ENCODE measurements at places on chromosomes 7 and 10.

DNA sequence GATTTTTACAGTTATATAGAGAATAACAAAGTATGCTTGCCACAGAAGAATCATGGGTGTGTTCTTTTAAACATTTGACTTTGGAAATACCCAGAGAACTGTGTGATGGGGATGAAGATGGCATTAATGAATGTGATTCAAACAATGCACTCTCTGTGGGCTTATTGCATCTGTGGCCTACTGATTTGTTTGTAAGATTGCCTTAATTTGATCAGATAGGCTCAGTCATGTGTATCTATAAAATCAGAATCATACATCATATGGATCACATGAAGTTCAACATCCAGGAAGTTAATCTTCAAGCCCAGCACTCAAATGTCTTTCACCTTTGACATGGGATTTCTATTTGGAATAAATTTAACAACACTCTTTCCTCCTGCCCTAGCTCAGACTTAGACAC is 410.9 kb downstream of the SUGCT start:
- DNase-seq = no peak

GRCh38 chr7:84013616-84014240 is 180.9 kb downstream of the SEMA3A start:
- no peak for DNase-seq

GRCh38 chr10:33214174-33214573 is 120.3 kb downstream of the NRP1 start:
- no peak for DNase-seq

DNA sequence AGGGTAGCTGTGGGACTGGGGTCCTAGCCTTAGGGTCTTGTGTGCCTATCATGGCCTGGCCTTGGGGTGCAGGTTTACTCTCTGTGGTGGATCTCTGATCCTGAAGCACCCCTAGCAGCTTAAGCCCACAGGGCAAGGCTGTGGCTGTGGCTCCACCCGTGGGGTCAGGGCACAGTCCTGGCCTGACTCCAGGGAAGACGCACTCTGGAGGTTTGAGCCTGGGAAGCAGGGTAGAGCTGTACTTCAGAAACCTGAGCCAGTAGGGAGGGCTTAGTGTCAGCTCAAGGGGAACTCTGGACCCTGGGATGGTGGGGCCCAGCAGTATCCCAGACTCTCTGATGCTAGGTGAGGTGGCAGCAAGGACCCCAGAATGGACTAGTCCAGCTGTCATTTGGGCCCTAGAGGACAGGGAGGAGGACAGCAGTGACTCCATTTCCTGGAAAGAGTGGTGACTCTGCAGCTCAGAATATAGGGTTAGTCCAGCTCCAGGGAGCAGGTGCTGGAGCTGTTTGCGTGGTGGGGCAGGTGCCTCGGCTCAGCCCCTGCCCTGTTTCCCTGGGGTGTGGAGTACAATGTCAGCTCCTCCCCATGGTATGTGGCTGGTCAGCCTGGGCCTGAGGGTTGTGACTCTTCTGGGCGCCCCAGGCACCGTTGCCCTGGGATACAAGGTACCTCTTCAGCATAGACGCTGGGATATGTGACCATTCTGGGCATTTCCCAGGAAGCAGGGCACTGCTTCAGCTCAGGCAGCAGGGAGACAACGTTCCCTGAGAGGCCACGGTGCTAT is 15.8 kb downstream of the GTPBP4 start:
- DNase-seq = no peak

DNA sequence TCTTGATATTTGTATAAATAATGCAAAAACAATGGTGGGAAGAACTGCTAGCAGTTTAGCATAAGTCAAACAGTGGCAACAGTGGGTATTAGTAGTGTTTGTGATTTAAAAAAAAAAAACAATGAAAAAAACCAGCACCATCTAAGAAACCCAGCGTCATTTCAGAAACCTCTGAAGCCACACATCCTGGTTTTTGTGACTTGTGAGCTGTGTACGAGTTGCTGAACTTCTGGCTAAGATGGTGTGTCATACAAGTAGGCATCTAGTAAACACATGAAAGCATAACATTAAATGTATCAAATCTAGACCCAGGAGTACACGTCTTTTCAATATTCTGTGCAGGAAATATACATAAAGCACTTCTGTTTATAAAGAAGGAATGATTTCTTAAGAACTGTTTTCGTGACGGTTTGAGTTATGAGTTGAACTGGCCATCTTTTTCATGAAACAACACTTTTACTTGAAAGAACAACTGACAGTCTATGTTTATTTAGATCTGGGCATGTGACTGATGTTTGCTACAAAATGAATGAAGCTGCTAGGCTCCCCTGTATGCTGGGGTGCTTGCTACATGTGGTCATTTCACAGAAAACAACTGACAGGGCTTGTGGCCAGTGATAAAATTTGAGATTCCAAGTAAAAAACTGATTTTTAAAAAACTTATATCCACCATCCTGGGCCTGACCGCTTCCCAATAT is 143.5 kb downstream of the PIP4K2A start:
- DNase-seq = no peak

DNA sequence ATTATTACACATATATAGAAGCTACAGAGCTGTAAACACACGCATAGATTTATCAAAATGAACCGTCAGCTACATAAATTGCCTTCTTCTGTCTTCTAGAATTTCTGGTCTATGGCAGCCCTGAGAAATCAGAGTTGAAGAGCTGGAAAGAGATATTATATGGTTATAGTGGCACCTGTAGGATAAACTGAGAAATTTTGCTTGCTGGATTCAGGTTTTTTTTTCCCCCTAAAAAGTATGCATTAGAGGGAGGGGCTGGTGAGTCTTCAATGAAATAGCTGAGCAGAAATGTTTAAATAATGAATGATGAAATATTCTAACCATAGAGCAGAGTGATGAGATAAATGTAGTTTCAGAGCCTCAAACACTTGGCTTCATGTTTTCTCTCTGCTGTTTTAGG is 78.0 kb upstream of the DYNC1I1 start:
- DNase-seq = no peak

- DNase-seq = no peak
These were observed 168.8 kb upstream of the TBX20 start for GRCh38 chr7:35422715-35423114.

GRCh38 chr10:16016688-16017087 is 156.4 kb upstream of the MINDY3 start:
- DNase-seq = no peak

DNA sequence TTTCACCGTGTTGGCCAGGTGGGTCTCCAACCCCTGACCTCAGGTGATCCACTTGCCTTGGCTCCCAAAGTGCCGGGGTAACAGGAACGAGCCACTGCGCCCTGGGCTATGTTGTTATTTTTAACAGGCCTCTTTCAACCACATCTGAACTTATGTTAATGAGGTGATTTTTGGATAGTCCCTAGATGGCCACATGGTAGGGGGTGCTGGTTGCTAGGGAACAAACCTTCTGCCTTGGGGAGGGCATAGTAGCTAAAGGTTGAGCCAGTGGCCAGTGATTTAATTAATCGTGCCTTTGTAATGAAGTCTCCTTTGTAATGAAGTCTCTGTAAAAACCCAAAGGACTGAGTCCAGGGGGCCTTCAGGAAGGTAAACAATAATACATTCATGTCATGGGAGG is 9.1 kb downstream of the COMTD1 start:
- no peak for DNase-seq

GRCh38 chr7:67916571-67917436 is 920.2 kb downstream of the TYW1 start:
- no peak for DNase-seq

DNA sequence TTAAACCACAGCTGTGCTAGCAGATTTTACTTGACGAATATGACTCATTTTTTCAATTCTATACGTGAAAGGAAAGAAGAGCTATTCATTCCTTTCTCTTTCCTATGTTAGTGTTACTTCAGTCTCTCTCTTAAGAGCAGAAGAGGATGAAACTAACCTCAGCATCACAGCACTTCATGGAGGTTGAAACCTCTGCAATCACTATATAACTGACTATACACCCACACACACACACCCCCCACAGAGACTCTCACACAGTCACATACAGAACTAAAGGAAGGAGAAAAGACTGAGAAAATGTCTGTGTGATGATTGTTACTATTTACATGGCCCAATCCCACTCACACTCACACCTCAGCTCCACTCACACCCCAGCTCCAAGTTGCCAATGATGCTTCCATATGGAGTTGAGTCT is 104.2 kb downstream of the KIF20B start:
- no peak for DNase-seq

GRCh38 chr10:75023074-75023473 is 88.4 kb upstream of the SAMD8 start:
- DNase-seq = no peak

DNA sequence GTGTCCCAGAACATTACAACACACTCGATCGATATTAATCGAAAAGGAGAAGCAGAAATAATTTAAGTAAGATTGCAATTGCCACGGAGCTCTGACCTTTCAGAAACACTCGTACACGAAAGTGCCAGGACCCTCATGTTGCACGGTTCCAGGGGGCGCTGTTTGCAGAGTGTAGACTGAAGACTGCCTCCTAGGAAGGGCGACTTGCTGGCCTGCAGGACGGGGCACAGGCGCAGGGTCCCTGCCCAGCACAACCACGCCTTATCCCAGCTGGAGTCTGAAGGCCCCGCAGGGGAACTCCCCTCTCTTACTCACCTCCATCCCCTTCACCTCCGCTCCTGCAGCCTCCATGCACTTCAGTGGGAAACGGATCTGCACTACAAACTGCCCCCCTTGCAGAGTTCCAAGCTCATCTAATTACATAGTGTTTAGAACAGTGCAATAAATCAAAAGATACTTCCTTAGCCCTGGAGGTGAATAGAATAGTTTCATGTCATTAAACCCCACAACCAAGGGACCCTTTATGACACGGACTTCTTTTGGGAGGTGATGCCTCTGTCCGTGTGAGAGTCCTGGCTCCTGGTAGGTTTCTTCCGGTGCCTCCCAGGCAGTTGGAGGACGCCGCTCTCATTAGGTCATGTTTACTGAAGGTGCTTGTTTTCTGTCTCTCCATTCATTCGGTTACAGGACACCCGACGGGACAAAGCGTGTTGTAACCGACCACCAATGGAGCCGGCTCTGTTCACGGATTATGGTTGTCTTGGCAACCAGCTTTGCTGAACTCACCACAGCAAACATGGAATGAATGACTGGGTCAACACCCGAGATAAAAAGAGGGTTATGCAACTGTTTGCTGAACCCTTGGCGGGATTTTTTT is 262.2 kb downstream of the BAMBI start:
- no peak for DNase-seq

DNA sequence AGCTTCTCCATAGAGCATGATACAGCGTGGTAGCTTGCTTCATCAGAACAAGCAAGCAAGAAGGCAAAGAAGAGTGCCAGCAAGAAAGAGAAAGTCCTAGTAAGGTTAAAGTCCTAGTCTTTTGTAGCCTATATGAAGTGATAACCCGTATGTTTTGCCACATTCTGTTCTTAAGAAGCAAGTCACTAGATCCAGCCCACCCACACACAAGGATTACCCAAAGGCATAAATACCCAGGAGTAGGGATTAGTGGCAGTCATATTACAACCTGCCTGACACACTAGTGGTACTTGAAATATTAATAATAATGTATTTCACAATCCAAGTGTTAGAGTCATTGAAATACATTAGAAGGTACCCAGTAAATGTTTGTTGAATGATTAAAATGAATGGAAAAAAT is 285.5 kb downstream of the HPSE2 start:
- DNase-seq = no peak

GRCh38 chr7:12493407-12493806 is 77.1 kb upstream of the SCIN start:
- no peak for DNase-seq

DNA sequence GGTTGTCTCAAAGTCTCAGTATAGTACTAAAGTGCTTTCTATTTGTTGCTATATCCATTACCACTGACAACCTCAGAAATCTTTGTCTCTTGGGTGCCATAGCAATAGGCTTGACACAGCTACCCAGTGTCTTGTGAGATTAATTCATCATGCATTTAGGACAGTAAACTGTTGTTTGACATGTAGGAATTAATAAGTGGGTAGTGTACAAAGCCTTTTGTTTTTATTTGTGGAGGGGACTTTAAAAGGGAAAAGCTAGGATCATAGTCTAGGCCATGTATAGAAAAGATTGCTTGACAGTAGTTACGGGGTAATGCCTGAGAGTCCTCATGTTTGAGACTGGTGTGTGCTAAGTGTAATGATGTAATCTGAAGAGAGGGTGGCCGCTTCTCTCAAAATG is 102.6 kb upstream of the AGR3 start:
- DNase-seq = no peak

GRCh38 chr7:107721286-107721685 is 22.7 kb upstream of the CBLL1 start:
- no peak for DNase-seq

DNA sequence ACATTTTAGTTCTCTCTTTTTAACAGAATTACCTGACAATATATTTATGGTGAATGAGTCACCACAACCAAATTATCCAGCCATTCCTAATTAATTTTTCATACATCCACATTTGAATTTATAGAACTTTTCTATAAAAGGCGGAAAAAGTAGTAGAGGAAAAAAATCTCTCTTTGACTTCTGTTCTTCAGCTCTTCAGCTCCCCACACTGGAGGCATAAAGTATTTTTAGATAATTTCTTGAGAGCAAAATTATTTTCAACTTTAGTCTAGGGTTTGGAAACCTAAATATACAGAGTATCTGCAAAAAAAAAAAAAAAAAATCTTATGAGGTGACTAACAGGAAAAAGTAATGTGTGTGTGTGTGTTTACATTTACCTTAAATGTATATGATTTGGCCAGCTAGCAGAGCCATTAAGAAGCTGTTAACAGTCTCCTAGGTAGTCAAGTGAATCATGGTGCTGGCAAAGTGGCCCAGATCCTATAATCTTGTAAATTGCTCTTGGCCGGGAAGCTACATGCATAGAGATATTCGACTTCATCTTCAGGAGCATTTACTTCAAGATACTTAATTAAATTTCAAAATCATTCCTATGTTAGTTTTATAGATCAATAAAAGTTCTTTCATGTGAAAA is 383.1 kb upstream of the STEAP1 start:
- DNase-seq = no peak

DNA sequence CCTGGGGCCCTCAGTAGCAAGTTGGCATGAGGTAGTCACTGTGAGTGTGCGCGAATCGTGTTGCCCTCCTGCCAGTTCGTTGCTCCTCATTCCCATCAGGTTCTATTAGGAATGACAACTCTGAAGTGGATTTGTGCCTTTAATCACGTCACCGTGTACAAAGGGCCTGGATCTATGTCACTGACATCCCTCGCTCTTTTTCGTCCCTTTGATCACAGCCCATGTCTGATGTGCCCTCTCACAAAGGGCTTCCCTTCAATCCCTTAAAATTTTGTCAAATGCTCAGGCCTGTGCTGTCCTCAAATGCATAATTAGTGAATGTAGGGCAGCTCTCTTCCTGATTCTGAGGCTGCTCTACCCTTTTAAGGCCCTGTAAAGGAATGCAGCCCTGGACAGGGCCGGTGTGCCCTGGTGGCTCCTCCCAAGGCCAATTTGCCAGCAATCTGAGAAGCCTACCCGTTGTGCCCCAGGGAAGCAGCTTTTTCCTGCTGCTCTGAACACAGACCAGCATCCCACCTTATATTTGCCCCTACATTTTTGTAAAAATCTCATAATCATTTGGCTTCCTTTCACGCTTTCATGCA is 93.6 kb downstream of the TMEM178B start:
- no peak for DNase-seq

All from CD4-positive, alpha-beta T cell treated with Interferon gamma for 1 hour (primary cell).